Anterior cingulate cortex (tissue), 58 donors: ENCODE measurements at places on chromosomes 16 and 17.
A peak's percentile ranks its signal among the peaks of the same experiment; 100 is the strongest.

DNA sequence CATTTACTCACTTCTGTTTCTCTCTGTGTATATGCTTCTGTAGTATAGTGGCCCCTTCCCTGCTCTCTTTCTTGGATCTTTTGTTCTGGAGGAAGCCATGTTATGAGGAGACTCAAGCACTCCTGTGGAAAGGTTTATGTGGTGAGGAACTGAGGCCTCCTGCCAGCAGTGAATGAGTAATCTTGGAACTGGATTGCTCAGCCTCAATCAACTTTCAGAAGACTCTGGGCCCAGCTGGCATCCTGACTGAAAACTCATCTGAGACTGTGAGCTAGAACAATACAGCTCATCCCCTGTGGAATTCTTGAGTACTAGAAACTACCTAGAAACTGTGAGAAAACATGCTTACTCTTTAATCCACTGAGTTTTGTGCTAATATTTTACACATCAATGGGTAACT lies 133.1 kb upstream of the ZKSCAN2 start:
- no peak for DNase-seq

DNA sequence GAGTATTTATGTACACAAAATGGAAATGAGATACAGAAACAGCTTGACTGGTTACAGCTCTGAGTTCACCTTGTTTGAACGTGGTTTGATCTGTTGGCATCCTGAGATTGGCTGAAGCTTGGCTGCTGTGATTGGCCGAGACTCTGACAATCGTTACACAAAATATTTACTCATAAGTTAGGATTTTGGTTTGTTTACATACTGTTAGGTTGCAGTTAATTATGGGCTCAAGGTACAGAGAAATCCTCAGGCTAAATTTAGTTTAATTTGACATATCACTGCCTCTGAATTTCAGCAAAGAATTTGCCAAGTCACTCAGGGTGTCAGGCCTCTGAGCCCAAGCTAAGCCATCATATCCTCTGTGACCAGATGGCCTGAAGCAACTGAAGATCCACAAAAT lies 227.3 kb downstream of the COPRS start:
- DNase-seq: no peak

- no peak for DNase-seq
Observed at GRCh38 chr17:63275318-63275970, 170.7 kb downstream of the CYB561 start.

DNA sequence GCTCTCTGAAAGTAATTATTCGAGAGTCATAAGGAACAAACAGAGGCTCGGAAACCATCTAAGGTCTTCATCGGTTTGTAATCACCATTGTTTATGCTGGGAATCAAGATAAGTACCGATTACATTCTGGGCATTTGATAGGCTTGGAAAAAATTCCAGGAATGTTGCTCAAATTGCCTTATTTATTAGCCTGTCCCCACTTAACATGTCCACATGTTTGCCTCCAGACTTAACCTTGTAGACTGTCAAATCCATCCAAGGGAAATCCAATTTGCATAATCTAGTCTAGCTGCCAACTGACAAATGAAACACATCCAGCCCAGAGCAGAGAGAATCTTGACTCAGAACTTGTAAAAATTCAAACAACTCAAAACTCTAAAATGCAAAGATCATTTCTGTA lies 51.3 kb upstream of the TMC5 start:
- no peak for DNase-seq

DNA sequence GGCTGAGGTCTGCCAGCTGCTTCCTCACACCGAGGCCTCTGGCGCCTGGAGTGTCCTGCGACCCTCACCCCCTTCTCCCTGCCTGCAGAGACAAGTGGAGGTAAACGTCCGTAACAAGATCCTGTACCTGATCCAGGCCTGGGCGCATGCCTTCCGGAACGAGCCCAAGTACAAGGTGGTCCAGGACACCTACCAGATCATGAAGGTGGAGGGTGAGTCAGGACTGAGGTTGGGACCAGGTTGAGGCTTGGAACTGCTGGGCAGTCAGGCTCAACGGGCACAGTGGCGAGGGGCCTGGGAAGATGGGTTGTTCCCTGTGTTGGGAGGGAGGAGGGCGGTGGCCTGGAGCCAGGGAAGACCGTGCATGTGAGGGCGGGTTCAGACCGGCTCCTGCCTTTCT lies 4.8 kb downstream of the HGS start:
- no peak for DNase-seq

- no peak for DNase-seq
Observed at GRCh38 chr17:51734462-51734861, 424.1 kb downstream of the CA10 start.

DNA sequence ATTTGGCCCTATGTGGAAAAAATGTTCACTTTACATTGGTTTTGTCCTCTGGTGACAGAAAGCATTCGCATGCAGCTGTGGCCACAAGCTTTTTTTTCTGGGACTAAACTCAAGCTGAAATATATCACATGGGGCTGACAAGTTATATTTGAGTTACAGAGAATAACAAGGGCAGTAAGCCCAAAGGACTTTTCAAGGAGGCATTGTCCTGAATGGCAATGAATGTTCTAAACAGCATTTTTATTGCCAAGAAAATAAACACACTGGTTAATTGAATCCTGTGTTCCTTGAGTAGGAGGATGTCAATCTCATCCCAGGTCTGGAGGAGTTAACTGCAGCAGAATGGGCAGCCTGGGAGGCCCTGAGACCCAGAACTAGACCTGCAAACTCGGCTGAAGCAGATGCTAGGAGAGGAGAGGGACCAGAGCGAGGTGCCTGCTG lies 114.5 kb downstream of the COPRS start:
- DNase-seq: no peak

- no peak for DNase-seq
Observed at GRCh38 chr16:30777591-30778297, 9.3 kb downstream of the ZNF629 start.

DNA sequence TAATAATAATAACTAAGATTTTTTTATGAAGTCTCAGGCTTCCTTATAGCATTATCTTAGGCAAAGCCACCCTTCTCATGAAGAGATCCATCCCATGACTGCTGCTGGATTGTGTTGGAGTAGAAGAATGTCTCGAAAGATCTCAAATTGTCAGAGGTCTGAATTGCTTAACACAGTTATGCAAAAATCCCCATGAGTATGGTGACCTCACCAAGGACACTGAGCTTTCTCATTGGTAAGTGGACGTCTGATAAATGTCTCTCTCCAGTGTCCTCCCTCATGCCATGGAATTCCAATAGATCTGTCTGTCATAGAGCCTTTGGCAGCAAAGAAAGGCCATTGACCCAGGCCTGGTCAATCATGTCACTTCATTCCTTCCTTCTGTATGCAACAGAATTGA lies 264.5 kb downstream of the CDH11 start:
- DNase-seq: no peak

DNA sequence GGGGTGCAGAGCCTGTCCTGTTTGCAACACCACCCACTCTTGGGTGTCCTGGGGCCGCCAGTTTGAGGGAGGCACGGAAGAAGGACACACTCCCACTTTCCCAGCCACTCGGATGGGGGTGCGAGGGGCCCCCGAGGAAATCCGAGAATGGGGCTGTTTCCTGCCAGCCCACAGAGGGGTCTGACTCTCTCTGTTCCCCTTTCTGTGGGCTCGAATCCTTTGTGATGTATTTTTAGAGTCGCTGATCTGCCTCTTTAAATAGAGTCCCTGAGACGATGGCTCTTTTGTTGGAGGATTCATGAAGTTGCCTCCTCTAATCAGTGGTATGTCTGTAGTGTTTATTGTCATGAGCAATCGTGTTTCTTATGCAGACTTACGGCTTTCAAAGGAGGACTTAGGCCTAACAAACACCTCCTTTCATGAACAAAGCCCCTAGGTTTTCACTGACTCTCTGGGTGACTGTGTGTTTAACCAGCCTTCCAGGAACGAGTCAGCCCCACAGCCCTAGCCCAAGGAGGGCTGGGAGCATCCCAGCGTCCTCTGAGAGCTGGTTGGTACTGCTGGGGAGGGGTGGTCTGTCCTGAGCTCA lies 29.1 kb downstream of the CIBAR2 start:
- no peak for DNase-seq

DNA sequence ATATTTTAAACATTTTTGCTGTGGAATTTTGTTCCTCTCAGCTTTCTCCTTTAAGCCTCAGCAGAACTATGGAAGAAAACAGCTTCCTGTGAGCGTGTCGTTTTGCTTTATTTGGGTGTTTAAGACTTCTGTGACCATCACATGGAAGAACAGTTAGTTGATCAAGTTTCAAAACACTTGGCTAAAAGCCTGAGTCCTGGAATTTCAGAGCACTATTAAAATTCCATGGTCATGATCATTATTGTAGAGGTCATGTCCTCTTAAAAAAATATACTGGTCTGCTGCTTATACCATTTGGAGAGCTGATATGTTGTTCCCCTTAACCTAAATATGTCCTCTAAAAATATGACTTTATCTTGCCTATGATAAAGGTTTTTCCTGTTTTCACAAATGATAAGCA lies 12.6 kb upstream of the CDR2 start:
- no peak for DNase-seq

DNA sequence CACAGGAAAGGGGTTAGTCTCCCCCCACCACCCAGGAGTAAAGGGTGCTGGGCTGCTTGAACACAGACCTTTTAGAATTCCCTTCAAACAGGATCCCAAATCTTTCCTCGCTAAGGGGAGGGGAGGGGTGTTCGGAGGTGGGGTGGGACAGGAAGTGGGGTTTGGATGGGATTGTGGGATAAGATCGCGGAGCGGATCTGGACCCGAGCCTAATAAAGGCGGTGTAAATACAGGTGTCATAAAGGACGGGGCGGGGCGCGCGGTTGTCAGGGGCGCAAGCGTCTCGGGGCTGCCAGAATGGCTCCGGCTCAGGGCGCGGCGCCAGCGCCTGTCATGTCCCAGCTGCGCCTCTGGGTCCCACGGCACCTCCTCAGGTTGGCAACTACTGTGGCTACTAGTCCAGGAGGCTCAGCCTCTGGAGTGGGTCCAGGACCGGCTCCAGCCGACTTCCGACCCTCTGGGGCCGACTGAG lies 59.8 kb upstream of the FBXO47 start:
- no peak for DNase-seq

DNA sequence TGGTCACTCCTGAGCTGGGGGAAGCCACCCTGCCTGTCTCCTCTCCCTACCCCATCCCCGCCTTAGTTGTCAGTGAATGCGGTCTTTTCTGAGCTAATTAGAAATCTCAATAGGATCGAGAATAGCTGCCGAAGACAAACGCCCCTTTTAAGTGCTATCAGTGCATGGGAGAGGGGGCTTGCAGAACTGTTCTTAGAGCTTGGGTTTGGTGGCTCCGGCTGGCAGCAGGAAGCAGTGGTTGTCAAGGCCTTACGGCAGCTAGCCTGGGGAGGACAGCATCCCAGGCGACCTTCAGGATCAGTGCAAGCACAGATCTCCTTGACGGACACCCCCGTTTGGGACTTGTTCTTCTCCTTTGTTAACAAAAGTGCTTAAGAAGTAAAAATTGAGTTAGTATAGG lies 195.1 kb downstream of the CCDC182 start:
- no peak for DNase-seq

DNA sequence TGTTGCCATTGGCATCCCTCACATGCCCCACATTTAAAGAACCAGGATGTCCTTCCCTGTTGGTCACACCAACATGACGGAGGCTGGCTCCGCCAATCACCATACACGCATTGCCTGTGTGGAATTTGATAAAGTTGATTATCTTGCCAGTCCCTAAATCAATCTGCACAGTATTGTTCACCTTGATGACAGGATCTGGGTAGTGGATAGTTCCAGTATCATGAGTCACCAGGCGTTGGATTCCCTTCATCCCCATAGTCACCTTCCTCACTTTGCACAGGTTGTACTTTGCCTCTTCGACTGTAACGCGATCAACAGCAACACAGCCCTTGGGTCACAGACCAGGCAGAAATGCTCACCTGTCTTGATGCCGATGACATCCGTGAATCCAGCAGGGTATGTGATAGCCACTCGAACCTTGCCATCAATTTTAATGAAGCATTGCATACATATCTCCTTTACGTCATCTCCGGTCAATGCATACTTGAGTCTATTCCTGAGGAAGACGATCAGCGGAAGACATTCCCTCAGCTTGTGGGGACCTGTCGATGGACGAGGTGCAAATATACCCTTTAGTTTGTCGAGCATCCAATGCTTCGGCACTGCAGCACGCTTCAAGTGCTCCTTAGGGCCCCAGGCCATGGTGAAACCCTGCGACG lies 14.2 kb downstream of the CTRB2 start:
- DNase-seq: no peak

GRCh38 chr17:43636426-43636825 lies 25.3 kb downstream of the MEOX1 start:
- no peak for DNase-seq

GRCh38 chr17:16484445-16485175 lies 7.4 kb downstream of the LRRC75A start:
- peak; percentile 21 for DNase-seq

- DNase-seq: no peak
Observed at GRCh38 chr16:86403085-86403484, 107.2 kb upstream of the FOXF1 start.

- DNase-seq: no peak
Observed at GRCh38 chr16:53576904-53577303, 73.9 kb upstream of the AKTIP start.
